Progenitor cell of endocrine pancreas (in vitro differentiated cells): ENCODE measurements at places on chromosomes 6 and 20. TPM values are rescaled to one million over a fixed set of nuclear protein-coding genes. Genes with fewer than 3 reads are reported as not detected.

Gene NMBR
- total RNA-seq = 0.74 TPM in 1 of 2 replicates, not detected in the other

- DNase-seq = no peak
Observed at GRCh38 chr6:15317934-15318902, 72.3 kb downstream of the JARID2 start.

DNA sequence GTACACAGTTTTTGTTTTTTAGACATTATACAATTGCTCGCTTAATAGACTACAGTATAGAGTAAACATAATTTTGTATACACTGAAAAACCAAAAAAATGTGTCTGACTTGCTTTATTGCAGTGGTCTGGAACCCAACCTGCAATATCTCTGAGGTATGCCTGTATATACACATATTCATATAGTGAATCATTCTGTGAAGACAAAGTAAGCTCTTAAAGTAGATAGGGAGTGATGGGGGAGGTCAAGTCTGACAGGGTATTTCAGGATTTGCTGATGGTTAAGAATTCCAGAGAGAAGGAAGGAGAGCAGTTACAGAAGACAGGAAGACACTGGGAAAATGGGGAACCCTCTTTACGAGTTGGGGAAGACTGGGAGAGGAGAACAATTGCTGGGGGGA lies 417.9 kb downstream of the CD109 start:
- no peak for DNase-seq

GRCh38 chr6:152680879-152681517 lies 16.7 kb upstream of the MYCT1 start:
- DNase-seq = no peak

DNA sequence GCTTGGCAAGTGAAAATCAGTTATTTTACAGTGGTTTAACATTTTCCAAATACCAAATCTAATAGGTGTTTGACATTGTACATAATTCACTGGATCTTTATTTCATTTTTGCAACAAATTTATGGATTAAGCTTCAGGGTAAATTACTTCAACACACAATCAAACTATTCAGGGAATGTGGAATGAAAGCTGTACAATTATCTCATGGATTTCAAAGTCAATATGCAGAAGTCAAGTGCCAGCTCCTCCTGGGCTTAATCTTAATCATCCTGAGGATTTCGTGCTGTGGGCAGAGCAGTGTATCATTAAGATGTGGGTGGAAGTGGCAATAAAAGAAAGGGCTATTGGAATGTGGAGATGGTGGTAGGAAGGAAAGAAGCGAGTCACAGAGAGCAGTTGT lies 548.8 kb downstream of the COL12A1 start:
- DNase-seq = no peak

DNA sequence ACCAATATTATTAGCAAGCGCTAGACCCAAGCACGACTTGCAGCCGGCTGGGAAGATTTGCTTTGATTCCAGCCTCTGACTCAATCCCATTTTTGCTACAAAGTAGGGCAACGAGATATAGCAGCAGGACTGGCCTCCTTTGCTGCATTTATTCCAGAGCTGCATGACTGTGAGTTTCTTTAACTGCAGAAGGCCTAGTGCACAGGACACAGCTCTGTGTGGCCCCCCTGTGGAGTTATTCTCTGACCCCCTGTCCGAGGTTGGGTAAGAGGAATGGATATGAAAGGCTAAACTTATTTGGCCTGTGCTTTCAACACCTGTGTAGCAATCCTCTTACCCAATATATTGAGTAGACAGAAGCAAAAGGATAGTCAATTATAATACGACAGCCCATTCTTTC lies 133.3 kb upstream of the SPTLC3 start:
- DNase-seq = no peak

- no peak for DNase-seq
Observed at GRCh38 chr20:22008456-22008855, 303.0 kb downstream of the PAX1 start.

Gene OR2J3
- not detected in 2 replicates for total RNA-seq
